ENCODE measurements at places on chromosomes 5 and 9.

- DNase-seq = no peak
Observed at GRCh38 chr5:108380531-108381349, 1.2 kb downstream of the FBXL17 start.

DNA sequence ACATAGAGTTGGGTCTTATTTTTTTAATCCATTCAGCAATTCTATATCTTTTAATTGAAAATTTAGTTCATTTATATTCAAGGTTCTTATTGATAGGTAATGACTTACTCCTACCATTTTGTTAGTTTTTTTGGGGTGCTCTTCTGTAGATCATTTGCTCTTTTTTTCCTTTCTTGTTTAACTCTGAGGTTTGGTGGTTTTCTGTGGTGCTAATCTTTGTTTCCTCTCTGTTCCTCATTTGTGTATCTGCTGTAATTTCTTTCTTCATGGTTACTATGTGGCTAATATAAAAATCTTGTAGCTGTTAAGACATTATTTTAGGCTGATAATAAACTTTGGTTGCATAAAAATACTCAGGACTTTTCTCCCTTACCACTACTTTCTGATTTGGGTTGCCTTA, 181.6 kb upstream of the DMRTA1 start:
- DNase-seq = no peak

GRCh38 chr9:12413986-12414385, 279.2 kb upstream of the TYRP1 start:
- DNase-seq = no peak

DNA sequence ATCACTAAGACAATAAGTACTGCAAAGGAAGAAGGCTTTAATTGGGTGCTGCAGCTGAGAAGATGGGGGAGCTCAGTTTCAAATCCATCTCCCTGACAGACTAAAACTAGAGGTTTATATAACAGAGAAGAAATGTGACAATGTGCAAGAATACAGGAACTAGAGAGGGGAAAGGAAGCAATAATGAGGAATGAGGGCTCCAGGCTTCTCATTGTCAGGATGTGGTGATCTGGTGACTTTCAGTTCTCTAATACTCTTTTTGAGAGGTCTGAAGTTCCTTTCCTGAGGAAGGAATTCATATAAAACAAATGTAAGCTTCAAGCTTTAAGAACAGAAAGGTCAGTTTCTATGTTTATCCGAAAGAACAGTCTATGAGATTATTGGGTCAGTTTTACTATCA, 42.5 kb upstream of the SPATA31E1 start:
- no peak for DNase-seq

DNA sequence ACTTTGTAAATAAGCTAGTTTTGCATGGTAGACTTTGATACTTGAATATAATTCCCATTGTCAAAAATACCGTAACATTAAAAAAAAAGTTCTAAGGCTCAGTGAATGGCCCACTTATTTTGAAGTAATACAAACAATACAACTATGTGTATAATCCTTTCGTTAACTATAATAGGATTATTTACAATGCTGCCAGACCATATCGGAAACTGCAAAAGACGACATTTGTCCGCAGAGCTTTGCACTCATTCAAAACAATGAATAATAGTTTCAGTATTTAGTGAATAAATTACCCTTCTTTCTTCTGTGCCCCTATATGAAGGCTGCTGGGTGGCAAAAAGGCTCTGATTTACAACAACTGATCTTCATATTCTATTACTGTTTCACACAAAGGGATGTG, 121.8 kb downstream of the DROSHA start:
- DNase-seq = no peak

- DNase-seq = no peak
Observed at GRCh38 chr5:140398379-140398811, 3.2 kb upstream of the ANKHD1 start.

DNA sequence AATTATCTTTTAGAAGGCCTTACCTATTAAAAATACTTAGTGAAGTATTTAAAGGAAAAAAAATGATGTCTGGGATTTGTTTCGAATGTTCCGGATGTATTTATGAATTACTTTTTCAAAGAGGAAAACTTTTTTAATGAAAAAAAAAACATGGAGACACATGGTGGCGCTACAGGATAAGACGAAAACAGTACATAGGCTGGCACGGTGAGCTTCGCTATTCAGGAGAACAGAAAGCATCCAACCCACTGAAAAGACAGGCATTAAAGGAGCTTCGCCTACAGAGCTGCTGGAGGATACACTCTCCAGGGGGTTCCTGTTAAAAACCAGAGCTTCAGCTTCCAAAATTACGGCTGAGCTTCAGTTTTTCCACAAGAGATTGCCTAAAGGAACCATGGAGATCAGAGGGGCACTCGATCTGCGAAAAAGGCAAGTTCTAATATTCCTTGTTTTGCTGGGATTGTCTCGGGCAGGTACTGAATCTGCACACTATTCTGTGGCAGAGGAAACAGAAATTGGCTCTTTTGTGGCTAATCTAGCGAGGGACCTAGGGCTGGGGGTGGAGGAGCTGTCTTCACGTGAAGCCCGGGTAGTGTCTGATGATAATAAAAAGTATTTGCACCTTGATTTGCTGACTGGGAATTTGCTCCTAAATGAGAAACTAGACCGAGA, at the start of gene PCDHB14:
PCDHB14 (plus strand) TSS at position 232 of the 672 bp plus-strand sequence; CDS start at position 395, 163 bp downstream.
- DNase-seq = no peak

GRCh38 chr5:160360310-160360709, 10.1 kb downstream of the C1QTNF2 start:
- DNase-seq = no peak

GRCh38 chr5:171867786-171868185, 82.2 kb downstream of the SMIM23 start:
- no peak for DNase-seq

DNA sequence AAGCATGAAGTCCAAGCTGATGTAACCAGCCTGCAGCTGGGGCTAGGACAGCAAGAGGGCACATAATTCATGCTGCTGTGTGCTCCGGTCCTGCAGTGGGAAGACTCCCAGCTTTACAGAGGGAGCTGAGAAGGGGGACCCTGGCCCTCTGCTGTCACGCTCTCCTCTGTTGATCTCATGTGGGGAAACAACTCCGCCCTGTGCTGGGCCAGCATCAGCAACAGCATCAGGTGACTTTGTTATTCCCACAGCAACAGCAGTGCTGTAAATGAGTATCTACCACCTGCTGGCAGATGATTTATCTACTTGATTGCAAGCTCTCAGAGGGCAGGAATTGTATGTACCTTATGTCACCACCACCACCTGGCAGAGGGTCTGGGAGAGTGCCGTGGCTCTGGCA, 176.2 kb downstream of the COL23A1 start:
- DNase-seq = no peak
